ENCODE measurements at places on chromosomes 4 and X.

DNA sequence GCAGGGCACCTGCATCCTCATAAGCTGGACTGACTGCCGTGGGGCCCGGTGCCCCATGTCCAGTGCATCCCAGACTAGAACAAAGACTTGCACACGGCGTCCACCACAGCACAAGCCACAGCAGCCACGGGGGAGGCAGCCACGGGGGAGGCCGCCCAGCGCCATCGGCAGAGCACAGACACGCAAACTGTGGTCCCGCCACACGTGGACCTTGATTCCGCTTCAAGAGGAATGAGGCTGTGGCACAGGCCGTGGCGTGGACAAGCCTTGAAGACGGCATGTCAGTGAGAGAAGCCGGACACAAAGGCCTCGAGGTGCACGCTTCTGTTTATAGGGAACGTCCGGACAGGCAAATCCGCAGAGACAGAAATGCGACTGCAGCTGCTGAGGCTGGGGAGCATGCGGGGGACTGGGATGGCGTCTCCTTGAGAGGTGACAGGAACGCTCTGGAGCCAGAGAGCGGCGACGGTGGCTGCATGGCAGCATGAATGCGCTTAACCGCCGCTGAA is 10.1 kb upstream of the CPLX1 start:
- no peak for DNase-seq

DNA sequence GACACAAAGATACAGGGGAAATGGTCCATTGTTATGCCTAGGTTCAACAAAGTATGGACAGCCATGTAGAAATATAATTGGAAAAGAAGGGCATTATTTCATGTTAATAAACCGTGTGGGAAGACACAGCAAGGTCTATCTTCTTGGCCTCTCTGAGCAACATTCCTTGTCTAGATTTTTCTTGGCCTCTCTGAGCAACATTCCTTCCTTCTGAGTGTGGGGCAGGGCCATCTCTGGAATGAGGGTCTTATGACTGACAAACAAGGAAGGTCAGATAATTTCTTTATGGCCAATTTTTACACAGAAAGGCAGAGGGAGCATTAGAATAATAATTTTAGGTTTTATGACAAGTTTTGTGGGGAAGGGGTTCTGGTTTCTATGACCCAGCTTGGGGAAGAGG is 24.3 kb upstream of the MAOA start:
- no peak for DNase-seq

DNA sequence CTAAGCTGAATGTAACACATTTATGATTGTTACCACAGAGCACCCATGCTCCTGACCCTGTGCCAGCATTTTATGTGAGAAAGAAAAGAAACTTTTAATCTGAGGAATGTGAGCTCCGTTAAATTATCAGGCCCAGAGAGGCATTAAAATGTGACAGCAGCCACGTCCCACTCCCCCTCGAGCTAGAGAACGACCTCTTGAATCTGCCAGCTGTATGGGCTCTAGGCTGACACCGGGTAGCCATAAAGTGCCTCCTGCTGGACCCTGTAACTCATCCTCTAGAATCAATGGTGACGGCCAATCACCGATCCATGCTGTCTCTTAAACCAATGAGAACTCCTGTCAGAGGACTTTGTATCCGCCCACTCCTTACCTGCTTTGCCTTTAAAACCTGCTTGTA is 110.2 kb upstream of the ADRA2C start:
- DNase-seq = no peak

GRCh38 chr4:182213004-182213403 is 30.2 kb upstream of the TENM3 start:
- DNase-seq = no peak

DNA sequence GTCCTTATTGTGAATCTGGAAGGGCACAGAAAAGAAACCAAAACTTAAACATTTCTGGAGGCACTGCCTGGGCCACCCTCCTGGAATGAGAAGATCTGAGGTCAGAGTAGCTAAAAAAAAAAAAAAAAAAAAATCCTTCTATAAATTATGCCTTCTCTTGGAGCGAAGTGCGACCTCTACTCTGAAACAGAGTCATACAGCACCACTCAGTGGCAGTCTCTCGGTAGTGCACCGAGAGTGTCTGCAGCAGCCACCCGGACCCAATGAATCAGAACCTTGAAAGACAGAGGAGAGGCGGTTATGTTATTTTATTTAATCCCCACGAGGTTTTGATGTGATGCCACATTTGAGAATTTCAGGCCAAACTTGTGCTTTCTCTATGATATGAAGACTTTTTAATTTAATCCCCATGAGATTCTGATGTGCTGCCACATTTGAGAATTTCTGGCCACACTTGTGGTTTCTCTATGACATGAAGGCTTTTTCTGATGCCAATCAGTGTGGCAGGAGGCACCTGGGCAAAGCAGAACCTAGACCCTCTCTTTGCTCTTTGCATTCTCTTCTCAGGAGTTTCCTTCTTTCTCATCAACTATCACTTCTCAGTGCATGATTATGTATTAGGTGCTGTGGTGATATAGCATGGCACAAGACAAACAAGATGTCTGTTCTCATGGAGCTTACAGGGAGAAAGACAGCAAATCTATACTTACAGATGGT is 5.6 kb upstream of the CT47C1 start:
- no peak for DNase-seq

- no peak for DNase-seq
These were observed 63.5 kb downstream of the PDK3 start for GRCh38 chrX:24528605-24529004.

GRCh38 chrX:39167791-39168190 is 366.5 kb downstream of the MID1IP1 start:
- no peak for DNase-seq

- DNase-seq = no peak
These were observed 9.1 kb downstream of the FGFR3 start for GRCh38 chr4:1802151-1802715.
